ENCODE measurements at places on chromosomes 12 and 14.

DNA sequence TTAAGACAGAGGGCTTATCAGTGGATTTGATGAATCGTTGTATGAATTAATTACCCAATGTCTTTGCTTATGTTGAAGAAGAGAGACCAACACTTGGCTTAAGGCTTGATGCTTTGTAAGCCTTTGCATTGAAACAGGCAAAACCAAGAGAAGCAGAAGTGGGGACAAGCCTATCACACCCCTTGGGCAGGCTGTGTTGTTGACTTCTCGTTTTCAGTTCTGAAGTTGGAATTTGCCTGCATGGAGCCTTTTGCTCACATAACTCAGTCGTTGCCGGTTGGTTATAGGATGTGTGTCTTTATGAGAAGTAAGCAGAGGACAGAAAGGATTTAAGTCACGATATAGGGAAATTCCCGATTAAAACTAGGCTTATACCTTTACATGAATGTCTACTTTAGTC is 94.7 kb downstream of the CCDC92 start:
- no peak for DNase-seq

DNA sequence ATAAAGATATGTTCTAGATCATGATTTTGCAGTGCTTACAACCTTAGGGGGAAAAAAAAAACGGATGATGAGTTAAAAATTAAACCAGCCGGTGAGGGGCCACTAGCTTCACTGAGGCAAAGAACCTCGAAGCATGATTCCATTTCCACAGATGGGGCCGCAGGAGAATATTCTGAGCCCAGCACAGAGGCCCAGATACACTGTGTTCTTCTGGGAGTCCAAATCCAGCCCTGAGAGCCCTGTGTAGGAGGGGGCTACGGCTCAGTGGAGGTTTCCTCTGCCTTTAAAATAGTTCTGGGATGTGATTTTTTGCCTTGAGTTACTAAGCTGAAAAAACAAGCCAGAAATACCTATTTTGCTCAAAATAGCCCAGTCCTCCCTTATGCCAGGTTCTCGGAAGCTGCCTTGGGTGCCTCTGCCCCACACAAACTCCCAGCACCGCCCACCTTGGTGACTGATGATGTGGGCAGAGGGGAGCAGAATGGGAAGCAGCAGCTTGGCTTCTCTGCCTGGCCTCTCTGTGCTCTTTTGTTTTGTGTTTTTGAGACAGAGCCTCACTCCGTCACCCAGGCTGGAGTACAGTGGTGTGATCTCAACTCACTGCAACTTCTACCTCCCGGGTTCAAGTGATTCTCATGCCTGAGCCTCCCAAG is 105.4 kb upstream of the BCL2L14 start:
- no peak for DNase-seq

- DNase-seq = no peak
These were observed 99.6 kb downstream of the LMO3 start for GRCh38 chr12:16506394-16506793.

GRCh38 chr12:12898136-12898717 is 6.9 kb downstream of the GPRC5A start:
- no peak for DNase-seq

DNA sequence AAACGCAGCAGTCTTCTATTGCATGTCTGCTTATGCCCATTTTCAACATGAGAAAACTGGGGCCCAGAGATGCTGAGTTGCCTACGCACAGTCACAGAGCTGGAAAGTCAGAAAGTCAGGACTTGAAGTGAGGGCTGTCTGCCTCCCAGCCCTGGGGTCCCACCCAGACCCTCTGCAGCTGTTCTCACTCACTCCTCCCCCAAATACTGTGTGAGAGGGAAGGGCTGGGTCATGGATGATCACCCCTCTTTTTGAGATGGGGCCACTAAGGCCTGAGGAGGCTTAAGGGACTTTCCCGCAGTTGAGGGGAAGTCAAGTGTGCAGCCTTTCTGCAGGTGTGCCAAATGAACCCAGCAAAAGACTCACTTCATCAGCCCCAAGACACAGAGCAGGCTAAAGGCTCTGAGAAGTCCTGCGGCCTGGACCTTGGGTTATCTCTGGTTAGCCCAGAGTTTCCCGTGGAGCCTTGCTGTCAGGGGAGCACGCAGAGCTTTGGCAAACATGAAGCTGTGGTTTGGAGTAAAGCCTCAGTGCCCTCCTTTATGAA is 18.7 kb downstream of the DTX1 start:
- DNase-seq = no peak

DNA sequence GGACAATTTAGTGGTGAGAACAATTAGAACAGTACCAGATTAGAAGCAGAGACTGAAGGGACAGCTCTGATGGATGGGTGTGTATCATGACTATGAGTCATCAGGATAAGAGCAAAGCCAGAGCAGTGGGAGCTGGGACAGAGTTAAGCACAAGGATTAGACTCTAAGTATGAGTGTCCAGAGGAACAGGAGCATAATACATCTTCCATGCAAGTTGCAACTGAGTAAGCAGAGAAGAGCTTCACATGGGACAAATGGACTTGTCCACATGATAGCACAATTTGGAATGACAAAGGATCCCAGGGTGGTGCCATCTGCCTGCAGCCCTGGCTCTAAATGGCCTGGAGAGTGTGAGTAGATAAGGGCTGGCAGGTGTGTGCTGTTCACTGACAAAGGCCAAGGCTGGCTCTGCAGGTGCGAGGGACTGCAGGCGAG is 226.4 kb upstream of the CAND1 start:
- DNase-seq = no peak

DNA sequence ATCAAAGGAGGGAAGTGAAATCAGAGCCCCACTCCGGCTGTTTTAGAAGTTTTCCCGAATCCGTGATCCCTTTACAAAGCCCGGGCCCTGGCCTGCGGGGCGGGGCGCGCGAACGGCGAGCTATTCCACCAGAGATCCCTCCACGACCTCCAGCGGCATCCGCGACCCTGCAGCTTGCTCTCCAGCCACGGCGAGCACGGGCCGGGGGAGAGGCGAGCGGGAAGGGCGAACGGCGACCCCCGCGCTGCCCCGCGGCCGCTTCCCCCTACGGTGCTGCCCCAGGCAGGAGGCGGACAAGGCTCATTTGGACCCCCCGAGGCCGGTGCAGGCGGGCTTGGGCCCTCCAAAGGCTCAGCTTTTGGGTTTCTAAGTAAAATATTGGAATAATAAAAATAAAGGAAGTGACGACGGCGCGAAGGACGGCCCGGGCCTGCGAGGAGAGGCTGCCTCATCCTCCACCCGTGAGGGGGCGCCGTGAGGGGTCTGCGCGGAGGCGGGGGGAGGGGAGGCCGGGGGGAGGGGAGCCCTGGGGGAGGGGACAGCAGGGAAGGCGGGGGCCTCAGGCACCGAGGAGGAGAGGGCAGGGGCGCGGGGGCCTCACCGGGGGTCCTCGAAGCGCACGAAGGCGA is 613 bp downstream of the SRSF9 start:
- no peak for DNase-seq

DNA sequence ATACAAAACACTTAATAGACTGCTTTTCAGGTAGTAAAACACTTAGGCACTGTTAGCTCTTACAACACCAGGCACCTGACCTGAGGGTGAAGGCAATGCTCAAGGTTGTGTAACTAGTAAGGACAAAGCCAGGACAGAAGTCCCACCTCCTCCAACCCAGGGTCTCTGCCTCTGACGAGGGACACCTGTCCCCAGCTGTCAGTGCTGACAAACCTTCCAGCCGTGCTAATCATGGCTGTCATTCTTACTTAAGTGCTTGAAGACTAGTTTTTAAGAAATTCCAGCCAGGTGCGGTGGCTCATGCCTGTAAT is 62.5 kb upstream of the MAX start:
- no peak for DNase-seq

GRCh38 chr12:31249356-31249755 is 76.6 kb downstream of the SINHCAF start:
- DNase-seq = no peak

DNA sequence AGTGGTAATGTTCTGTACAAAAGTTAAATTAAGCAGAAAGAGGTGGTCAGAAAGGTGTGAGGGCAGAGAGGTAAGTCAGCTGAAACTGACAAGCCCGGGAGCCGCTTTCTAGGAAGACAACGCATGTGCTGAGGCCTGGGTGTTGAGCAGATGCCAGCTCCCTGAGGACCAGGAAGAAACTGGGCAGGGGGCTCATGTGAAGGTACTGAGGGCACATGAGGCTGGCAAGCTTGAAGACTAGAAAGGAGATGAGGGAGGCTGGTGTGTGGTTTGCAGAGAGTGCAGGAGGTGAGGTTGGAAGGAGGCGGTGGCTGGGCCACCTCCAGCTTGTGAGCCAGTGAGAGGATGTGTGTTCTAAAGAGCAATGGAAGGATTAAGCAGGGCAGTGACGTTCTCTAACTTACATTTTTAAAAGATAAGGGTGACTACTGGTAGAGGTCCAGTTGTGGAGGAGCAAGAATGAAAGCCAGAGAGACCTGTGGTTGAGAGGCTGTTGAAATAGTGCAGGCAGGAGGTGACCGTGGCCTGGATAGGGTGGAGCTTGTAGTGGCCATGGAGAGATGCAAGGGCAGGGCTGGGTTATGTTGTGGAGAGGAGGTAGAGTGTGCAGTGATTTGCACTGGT is 29.1 kb downstream of the ZNF664 start:
- no peak for DNase-seq

GRCh38 chr12:6086316-6086715 is 38.2 kb downstream of the VWF start:
- DNase-seq = no peak

DNA sequence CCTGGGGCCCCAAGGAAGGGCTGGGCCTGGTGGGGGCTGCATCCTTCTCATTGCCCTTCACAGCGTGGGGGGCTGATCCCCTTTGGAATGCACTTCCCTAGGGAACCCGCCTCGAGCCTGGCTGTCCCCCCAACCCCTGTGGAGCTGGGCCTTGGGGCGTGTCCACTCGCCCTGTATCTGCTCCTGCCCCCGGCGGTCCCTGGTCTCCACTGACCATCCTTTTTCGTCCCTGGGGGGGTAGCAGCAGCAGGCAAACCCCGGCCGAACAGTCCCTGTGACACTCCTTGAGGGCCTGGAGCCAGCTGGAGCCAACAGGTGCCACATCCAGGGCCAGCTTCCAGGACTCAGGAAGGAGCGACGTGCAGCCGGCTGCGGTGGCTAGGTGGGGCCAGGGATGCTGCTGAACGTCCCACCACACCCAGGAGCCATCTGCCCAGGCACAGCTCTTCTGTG is 9.4 kb upstream of the GPR132 start:
- DNase-seq = peak; percentile 48

- no peak for DNase-seq
These were observed 10.4 kb downstream of the ACACB start for GRCh38 chr12:109126784-109127183.

DNA sequence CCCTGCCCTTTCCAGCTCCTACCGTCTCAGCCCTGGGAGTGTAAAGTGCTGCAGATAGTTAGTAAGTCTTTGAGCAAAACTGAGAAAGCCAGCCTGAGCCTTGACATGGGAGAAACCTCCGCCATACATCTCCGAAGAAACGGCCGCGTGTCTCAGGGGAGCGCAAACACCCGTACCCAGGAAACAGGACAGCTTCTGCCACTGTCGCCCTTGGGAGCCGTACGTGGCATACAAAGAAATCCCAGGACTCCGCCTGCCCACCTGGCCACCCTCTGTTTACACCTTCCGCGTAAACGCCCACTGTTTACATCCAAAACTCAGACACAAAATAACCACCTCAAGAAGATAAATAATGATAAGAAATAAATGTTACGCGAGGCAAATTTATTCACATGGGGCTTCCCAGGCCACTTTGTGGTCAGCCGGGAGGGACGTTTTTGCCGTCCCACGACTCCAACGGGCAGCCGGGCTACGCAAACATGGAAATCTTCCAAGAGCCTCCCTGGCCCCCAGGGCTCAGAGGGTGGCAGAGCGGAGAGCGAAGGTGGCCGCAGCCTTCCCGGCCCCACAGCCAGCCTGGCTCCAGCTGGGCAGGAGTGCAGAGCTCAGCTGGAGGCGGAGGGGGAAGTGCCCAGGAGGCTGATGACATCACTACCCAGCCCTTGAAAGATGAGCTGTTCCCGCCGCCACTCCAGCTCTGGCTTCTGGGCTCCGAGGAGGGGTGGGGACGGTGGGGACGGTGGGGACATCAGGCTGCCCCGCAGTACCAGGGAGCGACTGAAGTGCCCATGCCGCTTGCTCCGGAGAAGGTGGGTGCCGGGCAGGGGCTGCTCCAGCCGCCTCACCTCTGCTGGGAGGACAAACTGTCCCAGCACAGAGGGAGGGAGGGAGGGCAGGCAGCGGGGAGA is at the start of gene BDKRB2:
Gene BDKRB2 (plus strand): TSS at position 689 of the 908 bp plus-strand sequence. CDS start 32,269 bp downstream, outside the sequence.
- peak; percentile 76 for DNase-seq

- DNase-seq = no peak
These were observed 15.9 kb upstream of the DHRS2 start for GRCh38 chr14:23620177-23620702.

GRCh38 chr12:19970116-19970515 is 398.2 kb upstream of the PDE3A start:
- DNase-seq = no peak

GRCh38 chr12:117063162-117063911 is 35.9 kb downstream of the TESC start:
- DNase-seq = no peak

- no peak for DNase-seq
These were observed 401.3 kb upstream of the PDE3A start for GRCh38 chr12:19967001-19967400.

DNA sequence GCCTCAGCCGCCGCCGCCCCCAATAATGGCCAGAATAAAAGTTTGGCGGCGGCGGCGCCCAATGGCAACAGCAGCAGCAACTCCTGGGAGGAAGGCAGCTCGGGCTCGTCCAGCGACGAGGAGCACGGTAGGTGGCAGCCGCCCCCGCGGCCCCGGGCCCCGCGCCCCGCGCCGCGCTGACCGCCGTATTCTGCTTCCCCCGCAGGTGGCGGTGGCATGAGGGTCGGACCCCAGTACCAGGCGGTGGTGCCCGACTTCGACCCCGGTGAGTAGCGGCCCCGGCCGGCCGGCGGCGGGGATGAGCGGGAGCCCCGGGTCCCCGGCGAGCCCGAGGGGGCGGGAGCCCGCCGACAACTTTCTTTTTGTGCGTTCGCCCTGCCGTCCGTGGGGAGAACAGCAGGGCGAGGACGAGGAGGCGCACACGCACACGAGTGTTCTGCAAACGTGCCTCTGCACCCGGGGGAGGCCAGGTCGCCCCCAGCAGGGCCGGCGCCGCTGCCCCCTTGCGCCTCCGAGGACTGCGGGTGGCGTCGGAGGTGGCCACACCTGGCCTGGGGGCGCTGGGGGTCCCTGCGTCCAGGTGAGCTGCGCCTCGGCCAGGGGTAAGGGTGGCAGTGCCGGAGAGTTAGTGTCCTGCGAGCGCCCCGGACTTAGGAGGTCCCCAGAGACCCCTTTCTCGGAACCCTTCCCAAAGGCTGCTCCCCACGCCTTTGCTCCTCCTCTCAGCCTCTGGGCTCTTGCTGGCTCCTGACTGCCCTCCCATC is 794 bp downstream of the RCOR1 start:
- DNase-seq = peak; percentile 55

DNA sequence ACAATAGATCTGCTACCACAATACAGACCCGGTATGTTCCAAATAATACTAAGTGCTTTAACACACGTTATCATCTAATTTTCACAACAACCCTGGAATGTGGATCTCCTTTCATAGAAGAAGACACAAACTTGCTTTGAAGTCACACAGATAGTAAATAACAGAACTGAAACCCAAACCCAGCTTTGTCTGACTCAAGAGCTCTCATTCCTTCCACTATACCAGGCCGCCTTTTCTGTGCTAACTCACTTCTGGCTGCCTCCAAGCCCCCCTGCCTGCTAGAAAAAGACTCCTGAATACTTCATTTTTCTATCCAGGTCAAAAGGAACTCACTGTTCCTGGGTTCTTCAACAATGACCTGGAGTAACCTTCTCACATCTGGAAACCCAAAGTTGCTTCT is 37.8 kb downstream of the PRPF40B start:
- no peak for DNase-seq

- no peak for DNase-seq
These were observed 439.3 kb upstream of the FLRT2 start for GRCh38 chr14:85090681-85091080.
